EH (cell line): ENCODE measurements at places on chromosomes 16 and 17.

DNA sequence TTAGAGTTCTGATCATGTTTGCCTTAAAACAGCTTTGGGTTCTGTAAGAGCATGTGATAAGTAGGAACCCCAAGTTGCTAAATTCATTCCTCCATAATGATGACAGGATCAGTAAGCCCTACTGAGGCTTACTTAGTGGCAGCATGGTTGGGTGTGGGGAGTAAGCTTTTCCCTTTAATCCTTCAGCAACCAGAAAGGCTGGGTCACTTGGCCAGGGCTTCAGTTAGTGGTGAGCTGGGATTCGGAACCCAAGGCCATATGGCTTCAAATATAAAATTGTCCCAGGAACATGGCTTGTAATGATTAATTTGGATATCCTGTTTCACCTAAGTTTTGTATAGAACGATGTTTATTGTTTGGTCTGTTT is 850 bp downstream of the GINS3 start:
- DNase-seq = peak; percentile 21

DNA sequence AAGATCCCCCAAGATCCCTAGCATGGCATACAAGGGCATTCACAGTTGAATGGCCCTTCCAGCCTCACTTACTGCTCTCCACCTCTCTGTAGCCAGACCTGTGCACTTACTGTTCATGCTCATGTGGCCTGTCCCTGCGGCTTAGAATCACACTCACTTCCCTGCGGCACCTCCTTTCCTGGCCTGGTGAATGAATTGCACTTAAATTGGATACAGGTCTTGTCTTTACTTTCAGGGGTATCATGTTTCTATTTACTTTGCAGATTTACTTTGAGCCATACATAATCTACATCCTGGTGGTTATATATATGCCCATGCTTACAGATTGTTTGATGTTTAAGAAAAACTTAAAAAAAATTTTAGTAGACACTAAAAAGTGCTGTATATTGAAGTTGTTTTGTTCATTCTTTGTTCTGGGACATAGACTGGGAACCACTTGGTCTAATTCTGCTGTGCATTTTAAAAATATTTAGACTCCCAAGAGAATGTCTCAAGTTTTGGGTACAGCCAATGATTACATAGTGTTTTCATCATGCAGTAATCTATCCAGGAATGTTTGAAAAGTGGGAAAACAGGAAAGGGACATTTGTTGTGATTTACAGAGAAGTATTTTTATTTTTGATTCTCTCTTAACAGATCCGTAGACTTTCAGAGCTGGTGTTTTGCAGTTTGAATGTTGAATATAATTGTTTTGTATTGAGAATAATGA is 63.9 kb downstream of the NUP88 start:
- peak; percentile 15 for DNase-seq

DNA sequence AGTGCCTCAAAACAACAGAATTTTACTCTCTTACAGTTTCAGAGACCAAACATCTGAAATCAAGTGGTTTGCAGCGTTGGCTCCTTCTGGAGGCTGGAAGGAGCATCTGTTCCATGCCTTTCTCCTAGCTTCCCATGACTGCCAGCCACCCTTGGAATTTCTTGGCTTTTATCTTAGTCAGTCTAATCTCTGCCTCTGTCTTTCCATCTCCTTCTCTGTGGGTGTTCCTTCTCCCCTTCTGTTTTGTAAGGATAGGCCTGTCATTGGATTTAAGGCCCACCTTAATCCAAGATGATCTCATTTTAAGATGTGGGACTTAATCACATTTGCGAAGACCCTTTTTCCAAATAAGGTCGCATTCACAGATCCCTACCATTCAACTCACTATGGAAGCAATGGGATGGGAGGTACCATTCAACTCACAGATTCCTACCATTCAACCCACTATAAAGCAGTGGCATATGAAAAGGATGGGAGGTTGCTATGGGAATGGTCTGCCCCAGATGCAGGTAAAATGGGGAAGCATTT is 321.8 kb downstream of the WWOX start:
- DNase-seq = no peak

DNA sequence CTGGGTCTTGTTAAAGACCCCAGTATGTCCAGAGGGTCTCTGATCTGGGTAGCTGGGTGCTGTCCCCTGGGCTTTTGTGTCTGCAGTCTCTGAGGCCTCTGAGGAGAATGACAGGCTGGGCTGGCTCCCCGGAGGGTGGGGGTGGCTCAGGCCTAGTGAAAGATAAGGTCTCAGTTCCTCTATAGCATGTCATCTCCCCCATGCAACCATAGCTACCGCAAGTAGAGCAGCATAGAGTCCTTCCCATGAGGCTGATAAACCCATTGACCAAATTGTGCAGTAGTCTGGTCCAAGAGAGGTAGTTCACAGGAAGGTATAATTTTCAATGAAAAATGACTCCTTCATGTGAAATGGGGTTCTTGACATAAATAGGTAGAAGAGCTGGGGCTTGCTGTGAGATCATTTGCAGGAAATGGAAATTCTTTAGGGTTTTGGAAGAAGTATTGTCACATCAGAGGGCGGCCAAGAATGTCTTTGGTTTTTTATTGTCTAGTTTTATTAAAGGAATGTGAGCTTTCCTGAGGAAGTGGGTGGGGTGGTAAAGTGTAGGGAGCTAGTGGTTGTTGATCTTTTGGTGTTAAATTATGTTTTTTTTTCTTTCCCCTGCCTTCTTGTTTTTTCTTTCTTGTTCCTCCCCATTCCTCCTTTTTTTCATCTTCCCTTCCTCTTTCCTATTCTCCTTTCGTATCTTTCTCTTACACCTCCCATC is 21.0 kb downstream of the SLC7A6OS start:
- peak; percentile 77 for DNase-seq

- DNase-seq = no peak
These were observed 3.5 kb downstream of the KRT38 start for GRCh38 chr17:41437254-41437653.

DNA sequence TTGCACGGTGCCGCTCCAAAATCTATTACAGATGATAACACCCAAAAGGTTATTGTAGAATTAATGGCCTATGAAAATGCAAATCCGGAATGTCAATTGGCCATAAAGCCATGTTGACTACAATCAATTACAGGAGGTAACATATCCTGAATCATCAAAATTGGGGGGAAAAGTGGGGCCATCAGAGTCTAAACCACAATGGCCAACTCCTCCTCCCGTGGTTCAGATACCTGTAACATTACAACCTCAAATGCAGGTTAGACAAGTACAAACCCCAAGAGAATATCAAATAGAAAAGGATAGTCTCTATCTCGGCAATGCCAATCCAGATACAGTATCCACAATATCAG is 14.9 kb downstream of the FLYWCH1 start:
- DNase-seq = no peak

DNA sequence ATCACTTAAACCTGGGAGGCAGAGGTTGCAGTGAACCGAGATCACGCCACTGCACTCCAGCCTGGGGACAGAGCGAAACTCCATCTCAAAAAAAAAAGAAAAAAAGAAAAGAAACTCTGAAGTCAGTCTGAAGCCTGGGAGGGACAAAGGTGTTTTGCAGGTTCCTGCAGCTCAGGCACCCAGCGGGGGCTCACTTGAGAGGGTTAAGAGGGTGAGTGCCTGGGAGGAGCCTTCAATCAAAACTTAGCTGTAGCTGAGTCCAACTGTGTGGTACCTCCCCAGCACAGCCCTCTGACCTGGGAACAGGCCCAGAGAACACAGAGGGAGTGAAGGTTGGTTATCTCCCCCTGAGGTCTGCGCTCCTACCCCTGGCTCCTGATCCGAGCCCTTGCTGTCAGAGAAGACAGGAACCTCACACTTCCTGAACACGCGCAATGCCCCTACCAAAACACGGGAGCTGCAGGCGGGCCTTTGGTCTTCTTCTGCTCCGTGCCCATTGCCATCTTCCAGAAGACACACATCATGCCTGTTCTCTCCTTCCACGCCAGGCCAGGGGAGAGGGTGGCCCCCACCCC is 20.4 kb upstream of the ZC3H18 start:
- DNase-seq = no peak

GRCh38 chr16:25210758-25211157 is 6.0 kb upstream of the AQP8 start:
- peak; percentile 57 for DNase-seq

GRCh38 chr17:27356091-27356705 is 62.3 kb downstream of the WSB1 start:
- no peak for DNase-seq

GRCh38 chr17:76934561-76935320 is 66.5 kb downstream of the MGAT5B start:
- peak; percentile 38 for DNase-seq

- no peak for DNase-seq
These were observed 133.7 kb upstream of the SEC14L1 start for GRCh38 chr17:77006971-77007649.

DNA sequence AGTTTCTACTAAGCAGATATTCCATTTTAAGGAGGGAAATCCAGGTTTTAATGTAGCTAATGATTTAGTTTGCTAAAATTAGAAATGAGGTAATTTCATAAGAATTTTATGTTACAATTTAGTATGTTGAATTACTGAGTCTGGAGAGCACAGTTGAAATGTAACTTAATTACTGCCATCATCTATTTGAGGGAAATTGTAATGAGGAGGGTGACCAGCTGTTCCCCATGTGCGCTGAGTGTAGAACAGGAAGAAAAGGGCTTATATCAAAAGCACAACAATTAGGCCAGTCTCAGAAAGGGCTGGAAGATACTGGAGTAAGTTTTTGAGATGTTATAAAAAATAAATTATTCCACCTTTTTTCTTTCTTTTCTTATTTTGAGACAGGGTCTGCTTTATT is 735.1 kb upstream of the GOT2 start:
- no peak for DNase-seq

DNA sequence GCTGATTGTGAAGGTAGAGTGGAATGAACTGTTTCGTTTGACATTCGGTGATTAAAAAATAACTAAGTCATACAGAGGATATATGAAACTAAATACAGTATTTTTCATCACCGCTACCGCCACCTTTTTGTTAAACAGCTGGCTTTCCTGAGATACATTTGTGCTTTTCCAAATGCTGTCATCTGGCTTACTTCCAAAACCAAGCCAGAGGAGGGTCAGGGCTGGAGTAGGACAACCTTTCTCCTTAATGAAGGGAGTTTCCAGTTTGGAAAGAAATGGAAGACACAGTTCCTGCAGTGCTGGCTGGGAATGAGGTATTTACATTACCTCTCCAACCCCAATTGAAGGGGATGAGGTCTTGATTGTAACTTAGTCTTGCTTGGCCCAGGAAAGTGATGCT is 3.2 kb downstream of the TNRC6C start:
- DNase-seq = no peak

DNA sequence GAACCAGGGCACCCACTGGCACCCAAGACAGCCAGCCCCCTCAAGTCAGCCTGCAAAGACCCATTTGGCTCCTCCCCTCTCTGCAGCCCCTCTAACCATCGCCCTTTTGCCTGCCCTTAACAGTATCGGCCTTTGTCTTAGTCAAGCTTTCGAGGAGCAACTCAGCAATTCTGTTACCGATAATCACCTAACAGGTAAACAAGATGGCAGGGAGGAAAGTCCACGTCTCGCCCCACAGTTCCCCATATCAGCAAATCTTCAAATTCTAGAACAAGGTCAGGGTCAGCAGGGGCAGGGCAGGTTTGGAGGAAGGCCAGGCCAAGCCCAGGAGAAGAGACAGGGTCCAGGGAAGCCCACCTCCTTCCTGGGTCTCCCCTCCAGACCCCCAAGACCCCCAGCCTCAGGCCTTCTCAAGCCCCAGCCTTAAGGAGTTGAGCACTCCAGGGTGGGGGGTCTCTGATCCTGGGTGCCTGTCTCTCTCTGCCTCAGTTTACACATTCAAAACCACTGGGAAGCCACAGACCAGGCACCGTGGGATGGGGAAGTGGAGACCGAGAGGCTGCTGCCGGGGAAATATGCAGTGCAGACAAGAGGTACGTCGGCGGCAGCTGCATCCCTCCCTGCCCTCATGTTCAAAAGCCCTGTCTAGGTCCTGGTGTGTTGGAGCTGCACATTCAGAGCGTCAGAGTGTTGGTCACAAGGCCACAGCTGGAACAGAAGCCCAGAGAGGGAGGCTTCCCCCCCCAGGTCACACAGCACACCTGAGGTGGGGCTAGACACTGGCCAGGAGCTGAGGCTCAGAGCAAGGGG is 3.9 kb upstream of the OSGIN1 start:
- DNase-seq = no peak

- DNase-seq = no peak
These were observed 480 bp downstream of the TSR3 start for GRCh38 chr16:1351215-1351581.

GRCh38 chr16:28863929-28864793 is 518 bp downstream of the SH2B1 start:
- DNase-seq = peak; percentile 59

DNA sequence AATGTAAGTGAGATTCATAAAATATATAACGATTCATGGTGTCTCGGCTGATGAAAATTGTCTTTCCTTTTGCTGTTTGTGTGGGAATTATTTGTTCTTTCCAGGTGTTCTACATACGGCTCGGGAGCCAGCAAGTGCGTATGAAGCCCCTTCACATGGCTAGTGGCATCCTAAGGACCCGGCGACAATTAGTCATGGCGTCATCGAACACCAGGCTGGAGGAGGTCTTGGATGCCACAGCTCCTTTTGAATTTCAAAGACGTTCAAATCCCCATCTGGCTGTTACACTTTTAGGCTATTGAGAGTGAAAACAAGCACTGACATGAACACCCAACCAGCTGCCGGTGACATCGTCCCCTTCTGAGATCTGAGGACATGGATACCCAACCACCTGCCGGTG is 397.7 kb upstream of the TNRC6C start:
- DNase-seq = no peak

DNA sequence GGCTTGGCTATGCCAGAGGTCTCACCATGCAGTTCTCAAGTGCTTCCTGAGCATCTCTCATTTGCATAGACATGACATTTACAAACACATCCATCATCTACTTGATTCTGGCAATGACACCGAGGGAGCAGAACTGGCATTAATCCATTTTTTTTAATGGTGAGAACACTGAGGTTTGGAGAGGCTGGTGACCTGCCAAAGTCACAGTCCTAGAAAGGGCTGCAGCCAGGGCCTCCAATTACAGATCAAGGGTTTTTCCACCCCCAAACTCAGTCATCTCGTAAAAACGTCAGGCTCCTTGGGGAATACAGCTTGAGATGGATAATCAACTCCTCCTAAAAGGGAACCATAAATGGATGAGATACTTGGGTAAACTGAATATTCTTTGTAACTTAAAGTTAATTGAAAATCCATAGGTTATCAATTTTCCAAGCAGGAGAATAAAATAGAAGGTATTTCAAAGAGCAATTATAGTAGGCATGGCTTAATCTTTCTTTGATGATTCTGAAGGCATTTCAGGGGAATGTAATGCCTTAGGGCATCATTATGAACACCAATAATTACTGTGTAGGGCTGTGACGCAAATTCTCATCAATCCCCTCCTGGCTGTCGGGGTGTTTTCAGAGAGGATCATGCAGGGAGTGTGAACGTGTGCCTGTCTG is 9.4 kb upstream of the MEOX1 start:
- peak; percentile 72 for DNase-seq

- peak; percentile 96 for DNase-seq
These were observed at the start of gene KRTAP2-4 for GRCh38 chr17:41065829-41066624. Gene KRTAP2-4 (minus strand): TSS chr17:41065879. CDS start chr17:41065845, 34 bp downstream.

- no peak for DNase-seq
These were observed 15.2 kb upstream of the KPNA2 start for GRCh38 chr17:68020409-68020756.

- DNase-seq = no peak
These were observed 97.6 kb downstream of the C16orf78 start for GRCh38 chr16:49471038-49471727.
